ENCODE measurements at places on chromosomes 3 and 15. TPM values are rescaled to one million over a fixed set of nuclear protein-coding genes. Genes with fewer than 3 reads are reported as not detected.

Gene FSIP1
- total RNA-seq: 1.9 TPM

Gene NR1I2
- total RNA-seq: not detected

Gene CFAP91
- 28.0 TPM for total RNA-seq

Gene FBLN2
- 95.4 TPM for total RNA-seq

DNA sequence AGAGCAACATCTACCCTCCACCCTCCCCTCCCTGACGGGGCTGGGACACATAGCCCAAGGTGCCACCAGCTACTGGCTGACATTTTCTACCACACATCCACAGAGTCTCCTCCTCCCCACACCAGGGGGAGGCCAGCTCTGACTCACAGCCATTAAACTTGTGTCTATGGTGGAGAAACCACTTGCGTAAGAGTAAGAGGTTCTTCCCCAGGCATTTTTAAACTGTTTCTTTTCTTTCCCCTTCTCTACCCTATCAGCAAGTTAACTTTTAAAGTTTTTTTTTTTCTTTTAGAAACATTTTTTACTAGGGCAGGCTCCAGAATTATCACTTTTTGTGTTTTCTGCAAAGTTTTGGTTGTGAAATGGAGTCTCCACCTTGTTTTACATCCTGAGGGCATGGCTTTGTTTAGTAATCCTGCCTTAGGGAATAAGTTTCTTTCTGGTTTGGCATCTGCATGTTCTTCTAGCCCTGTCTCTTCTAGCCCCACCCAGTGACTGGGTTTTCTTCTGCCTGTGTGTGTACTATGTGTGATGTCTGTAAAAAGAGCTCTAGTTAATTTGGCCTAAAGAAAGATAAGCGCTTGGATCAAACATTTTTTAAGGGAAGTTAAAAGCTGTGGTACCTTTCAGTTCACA is 148.8 kb upstream of the GADL1 start:
- no peak overlapping the region for H3K27ac ChIP-seq
- no peaks in the 10 kb centered on the region for H3K4me1 ChIP-seq
- H3K27me3 ChIP-seq: no peaks in the 10 kb centered on the region
- no peaks in the 10 kb centered on the region for H3K36me3 ChIP-seq
- H3K4me3 ChIP-seq: no peak overlapping the region
- no peak for DNase-seq
